Upper lobe of left lung (tissue), 6 donors: ENCODE measurements at places on chromosomes 5 and 9. TPM values are rescaled to one million over a fixed set of nuclear protein-coding genes. Genes with fewer than 3 reads are reported as not detected.

- H3K36me3 ChIP-seq = peaks cover 19% of the 10 kb centered on the region
- no peaks in the 10 kb centered on the region for H3K4me1 ChIP-seq
- no peak overlapping the region for H3K27ac ChIP-seq
Measured at GRCh38 chr5:157390551-157391297, 69.3 kb upstream of the NIPAL4 start.

GRCh38 chr5:75044406-75044805 is 8.0 kb downstream of the GCNT4 start:
- no peaks in the 10 kb centered on the region for H3K36me3 ChIP-seq
- DNase-seq = no peak
- no peak overlapping the region for H3K27ac ChIP-seq

The GPR150 gene
- total RNA-seq = not detected

The RNF183 gene
- not detected for total RNA-seq
